Natural killer cell treated with Interleukin-12 subunit alpha and Interleukin-12 subunit beta and Interleukin-15 and Interleukin-18, amount 100 ng/mL, for 72 hours (primary cell): ENCODE measurements at places on chromosomes 4 and X. TPM values are rescaled to one million over a fixed set of nuclear protein-coding genes. Genes with fewer than 3 reads are reported as not detected.

The SEC31A gene
- 145 TPM for total RNA-seq

The CCKAR gene
- total RNA-seq: not detected

The NHS gene
- 0.14 TPM for total RNA-seq

The SERTM2 gene
- total RNA-seq: not detected

The MAGEC3 gene
- total RNA-seq: not detected

The VEGFC gene
- total RNA-seq: not detected

The UGT2B15 gene
- total RNA-seq: not detected

The DACH2 gene
- total RNA-seq: not detected

The SLC39A8 gene
- 56.8 TPM for total RNA-seq

The RAI2 gene
- total RNA-seq: not detected

The CENPI gene
- total RNA-seq: 38.7 TPM

DNA sequence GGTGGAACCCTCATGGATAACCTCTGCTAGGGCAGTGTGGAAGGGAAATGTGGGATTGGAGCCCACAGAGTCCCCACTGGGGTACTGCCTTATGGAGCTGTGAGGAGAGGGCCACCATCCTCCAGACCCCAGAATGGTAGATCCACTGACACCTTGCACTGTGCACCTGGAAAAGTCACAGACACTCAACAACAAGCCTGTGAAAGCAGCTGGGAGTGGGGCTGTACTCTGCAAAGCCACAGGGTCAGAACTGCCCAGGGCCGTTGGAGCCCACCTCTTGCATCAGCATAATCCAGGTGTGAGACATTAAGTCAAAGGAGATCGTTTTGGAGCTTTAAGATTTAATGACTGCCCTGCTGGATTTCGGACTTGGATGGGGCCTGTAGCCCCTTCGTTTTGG is 11.6 kb downstream of the ARMCX5 start:
- H3K4me3 ChIP-seq: no peak overlapping the region
- no peaks in the 10 kb centered on the region for H3K36me3 ChIP-seq
- peaks cover 13% of the 10 kb centered on the region for H3K4me1 ChIP-seq
- DNase-seq: no peak

GRCh38 chr4:137659431-137659830 is 127.1 kb upstream of the PCDH18 start:
- DNase-seq: no peak
- H3K4me3 ChIP-seq: no peak overlapping the region
- H3K36me3 ChIP-seq: no peaks in the 10 kb centered on the region
- no peaks in the 10 kb centered on the region for H3K4me1 ChIP-seq
- no peak overlapping the region for H3K27ac ChIP-seq

- H3K27me3 ChIP-seq: no peaks in the 10 kb centered on the region
- no peaks in the 10 kb centered on the region for H3K36me3 ChIP-seq
- no peak for DNase-seq
- H3K4me1 ChIP-seq: no peaks in the 10 kb centered on the region
Observed at GRCh38 chrX:138349351-138349750, 362.2 kb downstream of the FGF13 start.

GRCh38 chrX:133214301-133214700 is 3.9 kb downstream of the TFDP3 start:
- no peaks in the 10 kb centered on the region for H3K27me3 ChIP-seq
- H3K4me3 ChIP-seq: no peak overlapping the region
- H3K4me1 ChIP-seq: no peaks in the 10 kb centered on the region
- no peak for DNase-seq
- no peak overlapping the region for H3K27ac ChIP-seq

DNA sequence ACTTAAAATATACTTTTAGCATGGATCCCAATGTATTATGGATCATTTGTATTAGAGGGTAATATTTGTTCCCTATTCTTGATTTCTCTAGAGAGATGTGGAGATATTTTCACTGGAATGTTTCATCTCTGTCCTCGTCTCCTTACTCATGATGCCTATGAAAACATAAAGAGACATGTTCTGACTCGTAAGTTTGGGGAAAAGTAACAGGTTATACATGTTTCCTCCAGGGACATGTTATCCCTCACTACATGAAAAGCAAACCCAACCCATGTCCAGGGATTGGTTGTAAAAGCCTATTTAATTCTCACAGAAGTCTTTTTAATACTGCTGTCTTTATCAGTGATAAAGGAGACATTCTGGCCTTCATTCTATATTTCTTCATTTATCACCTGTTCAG is 621.4 kb downstream of the GABRG1 start:
- no peaks in the 10 kb centered on the region for H3K27me3 ChIP-seq
- no peaks in the 10 kb centered on the region for H3K36me3 ChIP-seq
- DNase-seq: no peak
- H3K27ac ChIP-seq: no peak overlapping the region
- no peaks in the 10 kb centered on the region for H3K4me1 ChIP-seq

- H3K4me1 ChIP-seq: no peaks in the 10 kb centered on the region
- H3K27me3 ChIP-seq: no peaks in the 10 kb centered on the region
- H3K27ac ChIP-seq: no peak overlapping the region
Observed at GRCh38 chr4:39255871-39256270, 73.5 kb downstream of the WDR19 start.

DNA sequence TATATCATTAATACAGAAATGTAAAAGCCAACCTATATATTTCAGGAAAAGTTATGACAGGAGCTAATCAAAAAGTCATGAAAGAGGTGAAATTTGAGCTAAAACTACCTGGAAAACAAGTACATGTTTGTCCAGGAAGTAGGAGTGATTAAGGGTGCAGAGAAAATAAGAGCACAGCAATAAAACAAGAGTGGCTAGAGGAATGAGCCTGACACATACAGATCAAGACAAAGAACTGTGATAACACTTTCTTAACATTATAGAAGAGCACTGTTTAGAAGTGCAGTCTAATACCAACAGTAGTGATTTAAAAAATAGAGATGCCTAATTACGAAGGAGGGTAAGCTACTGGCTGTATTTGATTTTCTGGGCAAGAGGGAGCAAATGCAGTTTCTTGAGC is 125.1 kb downstream of the WDFY3 start:
- no peak overlapping the region for H3K27ac ChIP-seq
- H3K4me1 ChIP-seq: no peaks in the 10 kb centered on the region
- no peak for DNase-seq

DNA sequence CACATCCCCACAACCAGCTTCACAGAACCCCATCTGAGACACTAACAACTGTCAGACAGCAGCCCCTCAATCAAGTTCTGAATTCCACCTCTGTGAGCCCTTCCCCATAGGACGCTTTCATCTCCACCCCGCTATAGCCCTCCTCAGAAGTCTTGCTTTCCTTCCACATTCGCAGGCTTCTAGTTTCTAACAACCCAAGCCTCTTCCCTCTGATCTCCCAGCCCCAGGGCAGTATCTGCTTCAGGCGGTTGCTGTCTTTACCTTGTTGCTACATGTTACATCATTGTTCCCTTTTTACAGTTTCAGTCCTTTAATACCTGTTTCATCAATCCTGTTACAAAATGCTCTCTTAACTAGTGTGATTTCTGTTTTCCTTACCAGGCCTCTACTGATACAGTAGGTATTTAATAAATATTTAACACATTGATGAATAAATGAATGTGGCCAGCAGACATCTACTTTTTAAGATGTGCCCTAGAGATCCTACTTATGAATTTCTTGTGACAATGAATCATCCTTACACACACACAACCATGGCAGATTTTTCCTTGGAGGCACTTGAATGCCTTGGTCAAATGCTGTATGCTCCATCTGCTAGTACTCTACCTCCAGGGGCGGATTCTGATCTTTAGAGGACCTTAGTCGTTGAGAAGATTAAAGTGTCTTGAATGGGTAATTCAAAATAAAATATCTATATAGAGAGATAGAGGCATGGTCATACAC is 164.7 kb upstream of the SLIT2 start:
- no peaks in the 10 kb centered on the region for H3K27me3 ChIP-seq
- DNase-seq: no peak
- H3K27ac ChIP-seq: no peak overlapping the region
- H3K4me3 ChIP-seq: no peak overlapping the region
- H3K4me1 ChIP-seq: no peaks in the 10 kb centered on the region

GRCh38 chr4:56843421-56843899 is 22.0 kb upstream of the SPINK2 start:
- no peak overlapping the region for H3K27ac ChIP-seq
- H3K4me3 ChIP-seq: no peak overlapping the region
- H3K36me3 ChIP-seq: no peaks in the 10 kb centered on the region

GRCh38 chr4:185742766-185743165 is 69.2 kb downstream of the SORBS2 start:
- H3K4me1 ChIP-seq: no peaks in the 10 kb centered on the region
- peaks cover 2% of the 10 kb centered on the region for H3K27me3 ChIP-seq
- no peak overlapping the region for H3K27ac ChIP-seq

DNA sequence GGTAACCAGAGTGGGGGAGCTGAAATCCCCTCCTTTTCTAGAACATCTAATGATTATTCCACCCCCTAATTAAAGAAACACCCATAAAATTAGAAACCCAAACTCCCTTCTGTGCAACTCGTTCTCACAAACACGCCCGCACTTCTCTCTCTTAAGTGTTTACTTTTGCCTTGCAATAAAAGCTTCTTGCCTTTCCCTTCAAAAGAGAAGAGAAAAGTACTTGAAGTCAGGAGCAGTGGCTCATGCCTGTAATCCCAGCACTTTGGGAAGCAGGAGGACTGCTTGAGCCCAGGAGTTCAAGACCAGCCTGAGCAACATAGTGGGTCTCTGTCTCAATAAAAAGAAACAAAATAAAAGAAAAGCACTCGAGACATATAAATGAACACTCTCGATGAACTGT is 3.6 kb upstream of the GPR173 start:
- no peaks in the 10 kb centered on the region for H3K36me3 ChIP-seq
- H3K4me3 ChIP-seq: no peak overlapping the region
- no peaks in the 10 kb centered on the region for H3K4me1 ChIP-seq
- H3K27ac ChIP-seq: no peak overlapping the region

DNA sequence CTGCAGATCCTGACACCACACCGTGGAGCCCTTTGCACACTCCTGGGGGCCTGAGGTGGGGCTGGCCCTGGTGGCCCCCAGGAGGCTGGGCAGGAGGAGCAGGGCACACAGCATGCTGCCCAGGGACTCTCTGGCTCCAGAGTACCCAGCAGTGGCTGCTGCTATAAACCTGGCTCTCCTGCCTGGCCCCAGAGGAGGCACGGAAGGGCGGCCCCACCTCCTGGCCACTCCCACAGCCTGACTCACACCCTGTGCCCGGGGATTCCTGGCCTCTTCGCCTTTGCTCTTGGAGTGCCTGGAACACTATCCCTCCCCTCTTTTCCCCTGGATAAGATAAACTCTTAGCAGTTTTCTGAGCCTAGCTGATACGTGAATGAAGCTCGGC is at the start of gene PSAPL1:
TSS of gene PSAPL1 (minus strand) at position 165 of the 385 bp plus-strand sequence. CDS start at position 114, 51 bp downstream.
- DNase-seq: no peak
- peaks cover 21% of the 10 kb centered on the region for H3K27me3 ChIP-seq
- H3K4me1 ChIP-seq: peaks cover 10% of the 10 kb centered on the region
- no peaks in the 10 kb centered on the region for H3K36me3 ChIP-seq

GRCh38 chr4:184409911-184410692 is 64.2 kb downstream of the IRF2 start:
- H3K4me3 ChIP-seq: peak overlapping the region; percentile 79
- peak overlapping the region; percentile 91 for H3K27ac ChIP-seq
- peaks cover 58% of the 10 kb centered on the region for H3K4me1 ChIP-seq
- no peaks in the 10 kb centered on the region for H3K27me3 ChIP-seq

GRCh38 chr4:101288365-101289145 is 58.8 kb downstream of the PPP3CA start:
- no peaks in the 10 kb centered on the region for H3K27me3 ChIP-seq
- peak overlapping the region; percentile 11 for H3K4me3 ChIP-seq
- H3K36me3 ChIP-seq: no peaks in the 10 kb centered on the region
- H3K27ac ChIP-seq: peak overlapping the region; percentile 8
- H3K4me1 ChIP-seq: peaks cover 57% of the 10 kb centered on the region

DNA sequence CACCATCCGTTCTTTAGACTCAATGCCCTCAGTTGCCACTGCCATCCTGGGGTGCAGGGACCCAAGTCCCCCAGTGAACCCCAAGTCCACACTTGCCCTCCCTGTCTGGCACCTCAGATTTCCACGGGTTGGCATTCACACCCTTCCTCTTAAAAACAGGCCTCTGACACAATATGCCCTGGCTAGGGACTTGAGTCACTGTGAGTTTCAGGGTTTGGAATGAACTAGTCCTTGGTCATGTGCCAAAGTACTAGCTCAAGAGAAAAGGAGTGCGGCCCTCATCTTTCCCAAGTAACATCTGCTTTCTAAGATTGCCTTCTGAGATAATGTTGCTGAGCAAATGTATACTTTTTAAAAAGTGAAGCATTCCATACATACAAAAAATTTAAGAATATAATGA is 134.0 kb downstream of the MID1 start:
- H3K4me1 ChIP-seq: no peaks in the 10 kb centered on the region
- H3K27me3 ChIP-seq: no peaks in the 10 kb centered on the region
- no peak overlapping the region for H3K4me3 ChIP-seq
- no peak for DNase-seq
- no peaks in the 10 kb centered on the region for H3K36me3 ChIP-seq

- no peak overlapping the region for H3K4me3 ChIP-seq
- no peaks in the 10 kb centered on the region for H3K4me1 ChIP-seq
- no peak for DNase-seq
- H3K36me3 ChIP-seq: no peaks in the 10 kb centered on the region
- H3K27me3 ChIP-seq: no peaks in the 10 kb centered on the region
Observed at GRCh38 chr4:110904435-110905065, 281.7 kb upstream of the PITX2 start.

GRCh38 chr4:73608689-73609594 is 11.3 kb downstream of the RASSF6 start:
- H3K36me3 ChIP-seq: peaks cover 5% of the 10 kb centered on the region
- H3K4me3 ChIP-seq: no peak overlapping the region
- DNase-seq: no peak
- H3K27me3 ChIP-seq: peaks cover 11% of the 10 kb centered on the region
- H3K4me1 ChIP-seq: peaks cover 3% of the 10 kb centered on the region

DNA sequence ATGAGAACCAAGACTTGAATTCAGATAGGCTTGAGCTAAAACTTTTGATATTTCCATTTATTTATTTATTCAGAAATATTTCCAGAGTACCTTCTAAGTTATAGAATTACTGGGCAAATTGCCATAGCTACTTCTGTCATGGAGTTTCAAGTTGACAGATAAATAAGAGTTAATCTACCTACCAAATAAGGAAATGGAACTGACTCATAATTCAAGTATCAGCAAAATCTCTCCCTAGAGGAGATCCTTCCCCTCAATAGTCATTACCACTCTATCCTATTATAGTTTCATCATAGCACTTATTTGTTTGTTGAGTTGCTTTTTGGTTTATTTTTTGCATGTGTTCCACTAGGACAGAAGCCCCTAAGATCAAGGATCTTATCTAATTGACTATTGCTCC is 48.8 kb upstream of the CCSER1 start:
- no peak overlapping the region for H3K4me3 ChIP-seq
- H3K4me1 ChIP-seq: no peaks in the 10 kb centered on the region
- H3K27ac ChIP-seq: no peak overlapping the region
- no peaks in the 10 kb centered on the region for H3K36me3 ChIP-seq
- no peaks in the 10 kb centered on the region for H3K27me3 ChIP-seq
- DNase-seq: no peak

GRCh38 chr4:140256941-140257340 is 103.0 kb upstream of the MAML3 start:
- no peaks in the 10 kb centered on the region for H3K36me3 ChIP-seq
- no peak for DNase-seq
- no peak overlapping the region for H3K27ac ChIP-seq
